ENCODE measurements at places on chromosomes 1 and 21.

- no peak overlapping the region for H3K27ac ChIP-seq
- peaks cover 19% of the 10 kb centered on the region for H3K4me1 ChIP-seq
- peaks cover 1% of the 10 kb centered on the region for H3K36me3 ChIP-seq
- no peaks in the 10 kb centered on the region for H3K27me3 ChIP-seq
- no peak for DNase-seq
These were observed 69.4 kb upstream of the MORC3 start for GRCh38 chr21:36250423-36251075.

DNA sequence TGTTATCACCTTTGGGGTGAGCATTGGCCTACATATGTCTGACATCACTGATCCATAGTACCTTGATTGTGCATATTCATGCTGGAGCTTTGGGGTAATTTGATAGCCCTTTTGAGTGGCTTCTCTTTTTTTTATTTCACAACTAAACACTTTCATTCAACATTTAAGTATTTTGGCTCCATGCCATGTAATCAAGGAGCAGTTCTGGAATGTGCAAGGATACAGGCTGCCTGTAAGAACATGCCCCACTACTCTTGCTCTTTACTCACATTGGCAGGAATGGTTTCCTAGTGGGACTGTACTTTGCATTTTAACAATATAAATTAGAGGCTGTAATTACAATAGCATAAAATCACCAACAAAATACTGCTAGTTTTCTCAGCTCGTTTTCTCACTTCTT lies 300.7 kb upstream of the SPAG17 start:
- H3K4me3 ChIP-seq, result no peak overlapping the region
- H3K27me3 ChIP-seq, result no peaks in the 10 kb centered on the region
- no peaks in the 10 kb centered on the region for H3K36me3 ChIP-seq
- H3K27ac ChIP-seq, result no peak overlapping the region
- no peak for DNase-seq
- H3K4me1 ChIP-seq, result no peaks in the 10 kb centered on the region

DNA sequence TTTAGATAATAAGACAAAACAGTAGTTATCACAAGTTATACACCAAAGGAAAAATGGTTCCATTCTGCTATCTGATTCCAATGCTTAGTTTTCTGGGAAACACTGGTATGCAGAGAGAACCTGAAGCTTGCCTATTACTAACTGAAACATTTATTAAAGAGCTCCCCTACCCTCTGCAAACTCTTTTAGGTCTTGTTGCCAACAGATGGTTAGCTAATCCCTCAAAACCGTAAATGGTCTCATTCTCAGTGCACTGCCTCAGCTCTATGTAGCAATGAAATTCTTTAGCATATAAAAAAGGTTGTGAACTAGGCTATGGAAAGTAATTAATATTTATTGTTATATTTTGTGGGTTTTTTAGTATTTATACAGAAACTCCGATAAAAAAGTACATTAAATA lies 20.4 kb downstream of the C21orf91 start:
- no peak overlapping the region for H3K4me3 ChIP-seq
- H3K36me3 ChIP-seq, result peaks cover 14% of the 10 kb centered on the region
- H3K4me1 ChIP-seq, result peaks cover 19% of the 10 kb centered on the region
- DNase-seq, result no peak
- H3K27ac ChIP-seq, result no peak overlapping the region

- H3K27me3 ChIP-seq, result no peaks in the 10 kb centered on the region
- no peak for DNase-seq
- H3K4me3 ChIP-seq, result no peak overlapping the region
- no peak overlapping the region for H3K27ac ChIP-seq
These were observed 186.6 kb downstream of the GRIK1 start for GRCh38 chr21:29753216-29753615.

GRCh38 chr1:19450811-19451515 lies 34.4 kb downstream of the CAPZB start:
- H3K4me1 ChIP-seq, result peaks cover 50% of the 10 kb centered on the region
- no peaks in the 10 kb centered on the region for H3K27me3 ChIP-seq
- H3K27ac ChIP-seq, result no peak overlapping the region
- no peak overlapping the region for H3K4me3 ChIP-seq
- DNase-seq, result no peak

- no peak overlapping the region for H3K4me3 ChIP-seq
- H3K4me1 ChIP-seq, result no peaks in the 10 kb centered on the region
- no peaks in the 10 kb centered on the region for H3K27me3 ChIP-seq
- no peak for DNase-seq
These were observed 65.1 kb upstream of the BMP8A start for GRCh38 chr1:39426346-39426745.

DNA sequence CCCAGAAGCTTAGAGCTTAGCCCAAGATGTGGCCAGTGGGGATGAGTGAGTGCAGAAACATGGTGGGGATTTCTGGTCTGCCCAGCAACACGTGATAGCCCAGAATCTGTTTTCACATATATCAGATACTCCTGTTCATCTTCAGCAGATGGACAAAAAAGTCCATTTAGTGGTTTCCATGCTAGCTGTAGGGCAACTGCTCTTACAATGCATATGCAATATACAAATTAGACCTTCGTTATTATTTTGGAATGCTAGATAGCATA lies 96.9 kb upstream of the SGIP1 start:
- no peak overlapping the region for H3K27ac ChIP-seq
- H3K27me3 ChIP-seq, result no peaks in the 10 kb centered on the region
- no peaks in the 10 kb centered on the region for H3K4me1 ChIP-seq
- no peak overlapping the region for H3K4me3 ChIP-seq
- H3K36me3 ChIP-seq, result no peaks in the 10 kb centered on the region
- no peak for DNase-seq

DNA sequence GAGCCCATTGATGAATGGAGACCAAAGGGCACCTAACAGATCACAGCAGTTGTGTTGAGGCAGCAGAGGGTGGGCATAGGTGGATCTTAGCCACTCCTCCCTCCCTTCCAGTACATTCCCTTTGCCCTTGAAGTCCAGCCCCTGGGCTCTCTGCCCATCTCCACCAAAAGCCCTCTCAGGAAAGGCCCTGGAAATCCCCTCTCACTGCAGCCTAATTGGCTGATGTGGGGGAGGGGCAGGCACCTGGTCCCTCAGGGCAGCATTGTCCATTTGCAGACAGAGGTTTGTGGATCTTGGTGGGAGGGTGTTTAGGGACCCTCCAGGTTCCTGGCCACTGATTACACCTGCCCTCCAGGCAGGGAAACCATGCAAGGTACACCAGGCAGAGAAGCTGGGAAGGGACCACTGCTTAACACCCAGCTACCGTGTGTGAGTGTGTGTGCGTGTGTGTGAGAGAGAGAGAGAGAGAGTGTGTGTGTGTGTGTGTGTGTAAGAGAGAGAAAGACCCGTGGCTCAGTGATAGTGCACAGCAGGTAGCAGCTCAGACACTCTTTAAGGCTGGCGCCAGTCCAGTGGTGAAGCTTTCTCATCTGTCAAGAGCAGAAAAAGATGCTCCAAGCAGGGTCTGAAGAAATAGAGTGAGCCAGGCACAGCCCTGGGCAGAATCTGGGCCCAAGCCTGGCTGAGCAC lies 71.1 kb downstream of the MATN1 start:
- H3K4me3 ChIP-seq, result no peak overlapping the region
- H3K4me1 ChIP-seq, result no peaks in the 10 kb centered on the region
- H3K27me3 ChIP-seq, result peaks cover 10% of the 10 kb centered on the region
- H3K36me3 ChIP-seq, result no peaks in the 10 kb centered on the region
- no peak overlapping the region for H3K27ac ChIP-seq
- DNase-seq, result no peak
